Glutamatergic neuron (in vitro differentiated cells): ENCODE measurements at places on chromosomes 1 and 21. TPM values are rescaled to one million over a fixed set of nuclear protein-coding genes. Genes with fewer than 3 reads are reported as not detected.

Gene VWA5B1
- total RNA-seq = 0.10 TPM

Gene BGLAP
- total RNA-seq = not detected

Gene RGS13
- total RNA-seq = not detected

Gene FHAD1
- not detected for total RNA-seq

Gene RNF115
- total RNA-seq = 20.5 TPM

Gene FAM72A
- 1.5 TPM for total RNA-seq

Gene PRPF38A
- total RNA-seq = 41.6 TPM

Gene STK40
- total RNA-seq = 52.9 TPM

GRCh38 chr21:29991624-29992023 lies 51.8 kb upstream of the GRIK1 start:
- H3K27ac ChIP-seq = no peak overlapping the region
- H3K4me1 ChIP-seq = no peaks in the 10 kb centered on the region
- no peak overlapping the region for H3K4me3 ChIP-seq
- DNase-seq = no peak
- no peaks in the 10 kb centered on the region for H3K27me3 ChIP-seq
- H3K36me3 ChIP-seq = no peaks in the 10 kb centered on the region

DNA sequence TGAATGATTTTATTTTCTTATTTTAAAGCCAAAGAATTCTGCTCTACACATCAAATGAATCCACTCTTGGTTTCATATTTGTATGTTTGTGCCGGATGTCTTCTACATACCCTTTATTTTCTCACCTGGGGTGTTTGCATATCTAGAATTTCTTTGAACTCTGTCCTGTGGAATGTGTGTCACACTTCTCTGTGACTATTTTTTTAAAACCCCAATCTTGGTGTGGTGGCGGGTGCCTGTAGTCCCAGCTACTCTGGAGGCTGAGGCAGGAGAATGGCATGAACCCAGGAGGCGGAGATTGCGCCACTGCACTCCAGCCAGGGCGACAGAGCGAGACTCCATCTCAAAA lies 35.4 kb downstream of the CENPF start:
- H3K4me1 ChIP-seq = peaks cover 32% of the 10 kb centered on the region
- H3K36me3 ChIP-seq = no peaks in the 10 kb centered on the region
- no peak overlapping the region for H3K4me3 ChIP-seq
- no peak for DNase-seq
- no peaks in the 10 kb centered on the region for H3K27me3 ChIP-seq

- H3K4me1 ChIP-seq = no peaks in the 10 kb centered on the region
- H3K36me3 ChIP-seq = no peaks in the 10 kb centered on the region
- H3K27ac ChIP-seq = no peak overlapping the region
These were observed 66.9 kb upstream of the MAP1LC3C start for GRCh38 chr1:242065813-242066212.

GRCh38 chr1:41591891-41592290 lies 107.4 kb upstream of the EDN2 start:
- H3K36me3 ChIP-seq = peaks cover 24% of the 10 kb centered on the region
- H3K4me3 ChIP-seq = no peak overlapping the region
- H3K27ac ChIP-seq = no peak overlapping the region
- H3K4me1 ChIP-seq = peaks cover 1% of the 10 kb centered on the region

DNA sequence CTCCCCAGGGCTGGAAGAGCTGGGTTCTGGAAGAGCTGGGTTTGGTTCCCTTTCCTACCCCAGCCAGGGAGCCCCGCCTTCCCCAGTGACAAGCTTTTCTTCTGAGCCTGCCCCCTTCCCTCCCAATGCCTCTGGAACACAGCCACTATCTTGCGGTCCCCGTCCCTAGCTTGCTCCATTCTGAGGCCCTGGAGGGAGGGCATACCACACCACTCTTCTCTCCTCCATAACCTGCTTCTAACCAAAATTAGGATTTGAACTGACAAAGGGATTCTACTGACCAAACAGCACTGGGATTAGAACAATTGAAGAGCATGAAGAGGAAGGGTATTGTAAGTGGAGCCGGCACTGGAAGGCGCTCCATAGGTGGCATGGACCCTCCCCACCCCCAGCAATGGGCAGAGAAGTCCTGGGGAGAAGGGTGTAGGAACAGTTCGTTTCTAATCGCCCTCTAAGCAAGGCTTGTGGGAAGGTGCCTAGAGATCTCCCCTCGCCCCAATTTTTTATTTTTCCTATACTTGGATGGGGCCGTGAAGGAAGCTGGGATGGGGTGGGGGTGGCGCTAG lies 690 bp downstream of the C1orf216 start:
- no peaks in the 10 kb centered on the region for H3K36me3 ChIP-seq
- H3K27ac ChIP-seq = peak overlapping the region; percentile 7
- peaks cover 23% of the 10 kb centered on the region for H3K4me1 ChIP-seq
- H3K4me3 ChIP-seq = peak overlapping the region; percentile 90
- H3K27me3 ChIP-seq = peaks cover 5% of the 10 kb centered on the region

- no peak overlapping the region for H3K27ac ChIP-seq
- H3K27me3 ChIP-seq = no peaks in the 10 kb centered on the region
- H3K4me1 ChIP-seq = peaks cover 1% of the 10 kb centered on the region
- no peaks in the 10 kb centered on the region for H3K36me3 ChIP-seq
- no peak for DNase-seq
These were observed 53.2 kb upstream of the RAB3GAP2 start for GRCh38 chr1:220325306-220325995.

- no peak for DNase-seq
- H3K36me3 ChIP-seq = no peaks in the 10 kb centered on the region
- no peak overlapping the region for H3K4me3 ChIP-seq
- peaks cover 25% of the 10 kb centered on the region for H3K4me1 ChIP-seq
These were observed 9.4 kb downstream of the RUNX1 start for GRCh38 chr21:35039595-35040289.

DNA sequence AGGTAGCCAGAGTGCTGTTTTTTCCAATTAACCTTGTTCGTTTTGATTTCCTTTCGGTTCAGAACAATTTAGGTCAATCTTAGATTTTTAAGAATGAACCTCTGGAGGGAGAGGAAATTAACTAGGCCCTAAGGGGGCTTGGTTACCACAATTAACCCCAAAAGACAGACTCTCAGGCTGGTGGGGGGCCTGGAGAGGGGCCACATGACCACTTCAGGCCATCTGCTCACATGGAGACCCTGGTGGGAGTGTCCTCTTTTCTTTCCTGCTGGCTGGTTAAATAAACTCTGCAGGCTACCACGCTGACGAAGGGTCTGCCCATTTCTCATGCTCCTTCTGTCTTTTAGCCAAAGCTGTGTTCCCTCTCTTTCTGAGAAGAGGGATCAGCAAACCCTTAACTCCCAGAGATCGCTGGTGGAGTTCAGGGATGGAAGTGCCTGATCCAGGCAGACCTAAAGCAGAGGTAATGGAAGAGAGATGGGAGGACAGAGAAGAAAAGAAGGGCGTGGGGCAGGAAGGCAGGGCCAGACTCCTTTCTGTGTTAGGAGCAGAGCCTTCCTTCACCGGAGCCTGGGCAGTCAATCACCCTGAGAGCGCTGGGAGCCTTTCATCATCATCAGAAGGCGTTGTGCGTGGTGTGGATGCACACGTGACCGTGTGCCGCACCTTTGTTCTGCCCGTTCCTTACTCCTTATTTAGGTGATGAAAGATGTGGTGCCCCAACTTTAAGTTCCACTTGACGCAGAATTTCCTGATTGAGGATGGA lies 58.5 kb downstream of the KIF26B start:
- peaks cover 13% of the 10 kb centered on the region for H3K4me1 ChIP-seq
- DNase-seq = no peak
- peak overlapping the region; percentile 24 for H3K27ac ChIP-seq
- H3K27me3 ChIP-seq = peaks cover 4% of the 10 kb centered on the region
- no peaks in the 10 kb centered on the region for H3K36me3 ChIP-seq

GRCh38 chr1:15966081-15966955 lies 9.6 kb downstream of the ZBTB17 start:
- H3K4me1 ChIP-seq = peaks cover 21% of the 10 kb centered on the region
- DNase-seq = no peak
- peak overlapping the region; percentile 55 for H3K27ac ChIP-seq
- peak overlapping the region; percentile 61 for H3K4me3 ChIP-seq

DNA sequence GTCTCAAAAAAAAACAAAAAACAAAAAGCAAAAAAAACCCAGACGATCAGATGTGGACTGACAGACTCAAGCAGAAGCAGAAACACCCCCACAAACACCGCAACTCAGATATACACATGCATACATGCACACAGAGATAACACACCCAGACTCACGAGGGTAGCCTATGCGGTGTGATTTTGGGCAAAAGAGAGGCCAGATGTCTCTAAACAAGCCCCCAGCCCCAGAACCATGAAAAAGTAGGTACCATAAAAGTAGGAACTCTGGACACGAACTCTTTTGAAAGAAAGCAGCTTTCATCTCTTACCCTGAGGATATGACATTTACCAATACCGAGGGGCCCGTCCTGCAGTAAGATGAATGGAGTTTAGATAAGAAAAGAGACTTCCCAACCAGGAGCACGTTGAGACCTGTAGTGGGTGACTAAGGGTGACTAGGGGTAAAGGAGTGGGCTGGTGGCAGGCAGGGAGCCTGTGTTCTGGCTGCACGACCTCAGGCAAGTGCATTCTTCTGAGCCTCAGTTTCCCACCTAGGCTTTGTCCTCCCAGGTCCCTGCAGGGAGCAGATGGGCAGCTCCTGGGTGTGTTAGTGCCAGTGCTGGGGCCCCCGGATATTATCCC lies 1.5 kb upstream of the TINAGL1 start:
- peaks cover 9% of the 10 kb centered on the region for H3K4me1 ChIP-seq
- H3K27me3 ChIP-seq = peaks cover 2% of the 10 kb centered on the region
- no peak overlapping the region for H3K27ac ChIP-seq
- no peak overlapping the region for H3K4me3 ChIP-seq
- H3K36me3 ChIP-seq = no peaks in the 10 kb centered on the region

- no peaks in the 10 kb centered on the region for H3K36me3 ChIP-seq
- DNase-seq = no peak
- no peak overlapping the region for H3K27ac ChIP-seq
- H3K4me1 ChIP-seq = no peaks in the 10 kb centered on the region
- H3K27me3 ChIP-seq = peaks cover 3% of the 10 kb centered on the region
These were observed 84.9 kb downstream of the KIF14 start for GRCh38 chr1:200535605-200536004.

DNA sequence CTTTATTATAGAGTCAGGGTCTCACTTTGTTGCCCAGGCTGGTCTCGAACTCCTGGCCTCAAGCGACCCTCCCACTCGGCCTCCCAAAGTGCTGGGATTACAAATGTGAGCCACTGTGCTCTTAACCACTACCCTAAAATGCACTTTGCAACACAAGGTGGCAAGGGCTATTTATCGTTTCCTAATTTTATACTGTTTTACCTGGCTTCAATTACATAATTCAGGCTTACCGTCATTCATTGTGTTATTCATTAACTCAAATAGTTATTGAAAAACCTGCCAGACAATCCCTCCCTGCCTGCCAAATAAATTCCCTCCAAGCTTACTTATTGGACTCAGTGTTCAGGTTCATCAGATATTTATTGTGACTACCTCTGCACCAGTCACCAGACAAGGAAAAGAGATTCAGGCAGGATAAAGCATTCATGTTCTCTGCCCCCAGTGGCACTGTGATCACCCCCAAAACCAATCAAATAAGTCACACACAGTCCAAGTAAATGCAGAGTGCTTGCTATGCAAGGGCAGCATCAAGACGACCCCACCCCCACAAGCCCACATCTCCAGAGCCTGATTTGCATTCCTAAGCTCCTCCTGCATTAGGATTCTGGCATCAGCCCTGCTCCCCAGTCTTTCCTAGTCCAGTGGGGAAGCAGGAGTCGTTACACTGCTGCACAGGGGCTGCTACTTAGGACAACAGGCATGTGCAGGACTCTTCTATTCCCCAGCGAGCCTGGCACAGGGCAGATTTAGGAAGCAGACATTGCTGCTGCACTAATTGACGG lies 8.1 kb downstream of the PAQR7 start:
- peaks cover 10% of the 10 kb centered on the region for H3K4me1 ChIP-seq
- no peak for DNase-seq
- H3K36me3 ChIP-seq = peaks cover 5% of the 10 kb centered on the region
- H3K27me3 ChIP-seq = peaks cover 2% of the 10 kb centered on the region
- H3K27ac ChIP-seq = no peak overlapping the region
- H3K4me3 ChIP-seq = no peak overlapping the region

DNA sequence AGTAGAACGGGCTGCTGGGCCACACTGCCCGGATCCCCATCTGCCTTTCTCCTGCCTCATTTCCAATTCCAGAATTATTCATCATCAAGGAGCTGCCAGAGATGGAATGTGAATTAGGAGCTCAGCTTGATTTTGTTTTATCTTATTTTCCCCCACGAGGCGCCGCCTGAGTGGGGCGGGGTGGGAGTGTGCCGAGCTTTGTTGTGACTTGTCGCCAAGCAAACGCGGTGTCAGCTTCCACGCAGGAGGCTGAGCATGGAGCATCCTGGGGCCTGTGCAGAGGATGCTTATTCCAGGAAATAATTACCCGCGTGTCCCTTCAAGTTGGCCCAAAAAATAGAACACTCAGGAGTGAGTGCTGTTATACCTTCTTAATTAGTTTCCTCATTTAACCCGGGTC lies 91.2 kb downstream of the HMGB4 start:
- H3K36me3 ChIP-seq = no peaks in the 10 kb centered on the region
- H3K27ac ChIP-seq = no peak overlapping the region
- no peaks in the 10 kb centered on the region for H3K27me3 ChIP-seq
- no peak overlapping the region for H3K4me3 ChIP-seq

DNA sequence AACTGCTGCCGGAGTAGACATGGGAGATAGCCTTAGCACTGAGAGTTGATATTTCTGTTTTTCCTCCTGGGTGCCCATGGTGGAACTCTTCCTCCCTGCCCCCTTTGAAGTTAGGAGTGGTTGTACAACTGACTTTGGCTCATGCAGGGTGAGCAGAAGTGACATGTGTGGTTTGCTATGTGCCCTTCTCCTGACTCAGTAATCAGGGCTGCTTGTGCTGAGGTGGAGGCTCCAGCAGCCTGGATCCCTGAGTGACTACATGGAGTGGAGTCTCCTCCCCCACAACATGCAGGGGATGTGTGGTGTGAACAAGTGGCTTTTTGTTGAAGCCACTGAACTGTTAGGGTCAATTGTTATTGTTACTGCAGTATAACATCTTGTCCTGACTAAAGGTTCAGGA lies 261.6 kb downstream of the CAMTA1 start:
- peaks cover 8% of the 10 kb centered on the region for H3K27me3 ChIP-seq
- H3K27ac ChIP-seq = no peak overlapping the region
- H3K4me3 ChIP-seq = no peak overlapping the region

- H3K27ac ChIP-seq = peak overlapping the region; percentile 36
- H3K4me1 ChIP-seq = no peaks in the 10 kb centered on the region
- DNase-seq = no peak
- H3K27me3 ChIP-seq = peaks cover 26% of the 10 kb centered on the region
- no peak overlapping the region for H3K4me3 ChIP-seq
- peaks cover 5% of the 10 kb centered on the region for H3K36me3 ChIP-seq
These were observed 65.1 kb upstream of the ID3 start for GRCh38 chr1:23624440-23624839.

DNA sequence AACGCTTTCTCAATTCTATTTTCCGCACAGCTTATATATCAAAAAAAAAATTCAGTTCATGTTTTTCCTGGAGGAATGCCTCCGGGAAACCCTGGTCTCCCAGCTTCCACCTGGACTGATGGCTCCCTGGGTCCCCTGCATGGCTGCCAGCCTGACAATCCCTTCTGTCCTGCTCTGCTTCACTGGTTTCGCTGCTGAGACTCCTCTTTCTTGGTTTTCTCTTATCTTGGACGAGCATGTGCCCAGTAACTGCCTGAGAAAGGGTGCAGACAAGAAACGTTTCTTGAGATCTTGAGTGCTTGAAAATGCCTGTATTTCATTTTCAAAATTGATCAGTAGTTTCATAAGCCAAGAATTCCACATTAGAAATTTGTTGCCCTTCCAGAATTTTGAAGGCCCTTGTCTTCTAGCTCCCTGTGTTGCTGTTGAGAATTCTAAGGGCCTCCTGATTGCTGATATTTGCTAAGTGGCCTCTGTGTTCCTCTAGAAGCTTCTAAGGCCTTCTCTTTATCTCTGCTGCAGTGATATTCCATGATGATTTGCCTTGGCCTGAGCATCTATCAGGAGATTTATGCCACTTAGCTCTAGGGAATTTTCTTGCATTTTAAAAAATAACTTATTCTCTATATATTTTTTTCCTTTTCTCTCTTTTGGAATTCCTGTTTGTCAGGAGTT lies 44.7 kb downstream of the ETS2 start:
- H3K27me3 ChIP-seq = peaks cover 2% of the 10 kb centered on the region
- H3K36me3 ChIP-seq = no peaks in the 10 kb centered on the region
- DNase-seq = no peak
- no peak overlapping the region for H3K4me3 ChIP-seq
